ENCODE measurements at places on chromosomes 13 and 19.

- DNase-seq = no peak
Observed at GRCh38 chr19:2727640-2727944, 6.4 kb upstream of the DIRAS1 start.

GRCh38 chr13:95301968-95302393 is 730 bp upstream of the ABCC4 start:
- DNase-seq = no peak

- DNase-seq = no peak
Observed at GRCh38 chr13:74063533-74064100, 70.6 kb downstream of the KLF12 start.

GRCh38 chr19:12828494-12828893 is 5.9 kb downstream of the RTBDN start:
- DNase-seq = peak; percentile 16

DNA sequence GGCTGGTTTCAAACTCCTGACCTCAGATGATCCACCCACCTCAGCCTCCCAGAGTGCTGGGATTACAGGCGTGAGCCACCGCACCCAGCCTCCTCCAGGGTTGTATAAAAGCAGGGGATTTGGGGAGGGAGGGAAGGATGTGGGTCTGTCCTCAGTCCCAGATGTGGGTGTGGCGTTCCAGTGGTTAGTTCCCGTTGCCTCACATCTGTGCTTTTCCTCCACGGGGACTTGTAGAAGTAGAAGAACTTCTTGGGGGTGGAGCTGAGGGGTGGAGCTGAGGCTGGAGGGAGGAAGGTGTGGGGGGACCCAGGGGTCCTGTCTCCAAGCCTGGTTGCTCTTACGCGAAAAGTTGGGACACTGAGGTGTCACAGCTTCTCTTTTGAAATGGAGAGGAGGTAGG is 514 bp upstream of the MCEMP1 start:
- DNase-seq = no peak

DNA sequence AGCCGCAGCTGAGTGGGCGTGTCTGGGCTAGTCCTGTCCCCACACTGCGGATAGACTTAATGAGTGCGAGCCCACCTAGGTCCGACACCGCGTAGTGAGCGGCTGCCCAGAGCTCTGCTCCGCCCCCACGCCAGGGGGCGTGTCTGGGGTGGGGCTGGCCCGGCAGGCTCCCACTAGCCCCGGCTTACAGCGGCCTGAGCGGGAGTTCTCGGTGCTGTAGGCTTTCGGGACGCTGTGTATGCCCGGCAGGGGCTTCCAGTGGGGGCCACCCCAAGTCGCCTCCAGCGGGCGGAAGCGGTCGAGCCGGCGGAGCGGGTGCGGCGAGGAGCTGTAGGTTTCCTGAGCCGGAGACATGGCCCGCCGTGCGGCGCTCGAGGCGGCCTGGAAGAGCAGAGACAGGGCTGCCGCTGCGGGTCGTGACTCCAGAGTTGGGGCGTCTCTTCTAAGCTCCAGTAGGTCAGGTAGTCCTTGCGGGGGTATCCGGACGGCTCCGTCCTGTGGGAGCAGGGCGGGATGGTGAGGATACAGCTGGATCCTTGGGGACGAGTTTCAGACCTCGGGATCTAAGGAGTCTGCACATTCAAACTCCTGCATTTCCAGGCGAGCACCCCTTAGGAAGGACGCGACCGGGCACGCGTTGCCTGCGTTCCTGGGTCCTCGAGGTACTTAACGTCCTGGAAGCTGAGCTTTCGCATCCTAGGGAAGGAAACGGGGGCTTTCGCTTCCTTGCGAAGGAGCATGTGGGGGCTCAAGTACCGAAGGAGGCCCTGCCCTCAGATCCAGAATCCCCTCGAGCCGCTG is 1.2 kb downstream of the CGB7 start:
- DNase-seq = peak; percentile 70

- DNase-seq = no peak
Observed at GRCh38 chr13:66995203-66995611, 234.9 kb downstream of the PCDH9 start.

GRCh38 chr13:50942630-50943311 is 33.2 kb downstream of the RNASEH2B start:
- no peak for DNase-seq

GRCh38 chr13:45422731-45423292 is 4.6 kb upstream of the SLC25A30 start:
- DNase-seq = no peak

GRCh38 chr13:111973605-111974340 is 93.2 kb upstream of the SOX1 start:
- DNase-seq = no peak

GRCh38 chr19:13981021-13981420 is 25.1 kb downstream of the RFX1 start:
- DNase-seq = no peak

GRCh38 chr13:39864221-39864620 is 208.8 kb downstream of the COG6 start:
- DNase-seq = no peak

DNA sequence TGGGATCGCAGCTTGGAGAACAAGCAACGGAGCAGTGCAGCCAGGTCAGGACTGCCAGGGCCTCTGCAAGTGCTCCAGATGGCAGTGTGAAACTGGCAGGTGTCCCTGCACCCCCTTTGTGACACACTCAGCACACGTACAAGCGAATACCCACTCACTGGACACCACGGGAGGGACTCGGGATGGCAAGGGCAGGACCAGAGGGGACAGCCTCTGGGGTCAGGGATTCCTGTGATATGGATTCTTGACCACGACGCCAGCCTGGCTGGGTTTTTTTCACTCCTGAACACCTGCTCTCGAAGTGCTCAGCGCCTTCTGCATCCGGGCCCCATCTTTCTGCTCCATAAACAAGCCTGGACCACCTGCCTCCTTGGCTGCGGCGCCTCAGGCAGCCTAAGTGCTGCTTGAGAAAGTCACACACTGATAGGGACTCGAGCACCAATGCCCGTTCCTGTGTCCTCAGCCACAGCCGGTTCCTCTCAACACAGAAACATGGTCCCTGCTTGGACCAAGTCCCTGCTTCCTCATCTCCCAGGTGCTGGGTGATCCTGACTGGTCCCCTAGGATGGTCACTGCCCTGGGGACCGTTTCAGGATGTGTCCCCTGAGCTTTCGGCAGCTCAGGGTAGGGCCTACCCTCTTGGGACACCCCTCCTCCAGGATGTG is 22.0 kb downstream of the ELAVL1 start:
- no peak for DNase-seq

GRCh38 chr19:39494661-39495060 is 4.1 kb upstream of the DLL3 start:
- no peak for DNase-seq

- DNase-seq = no peak
Observed at GRCh38 chr19:16324384-16325160, at the start of gene KLF2. TSS of gene KLF2 (plus strand) at chr19:16324826. CDS start at chr19:16324924, 98 bp downstream.

GRCh38 chr13:66069570-66069969 is 1160.6 kb downstream of the PCDH9 start:
- no peak for DNase-seq

DNA sequence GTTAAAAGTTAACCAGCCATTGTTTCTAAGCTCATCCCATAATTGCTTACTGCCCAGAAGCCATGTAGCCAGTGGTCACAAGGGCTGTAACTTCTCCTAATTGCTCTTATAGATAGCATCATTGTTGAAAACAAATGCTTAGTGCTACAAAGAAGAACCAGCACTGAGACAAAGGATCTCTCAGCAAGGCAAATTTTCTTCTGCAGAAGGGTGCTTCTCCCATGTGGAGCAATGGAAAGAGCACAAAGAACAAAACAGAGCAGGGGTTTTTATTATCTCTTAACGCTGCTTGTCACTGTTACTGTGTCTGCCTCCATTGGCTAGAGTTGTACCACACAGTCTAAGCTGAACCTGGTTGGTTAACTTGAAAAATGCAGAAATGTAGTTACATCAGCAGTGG is 1036.8 kb downstream of the UQCRFS1 start:
- DNase-seq = no peak

GRCh38 chr13:35926859-35927530 is 204.2 kb downstream of the DCLK1 start:
- no peak for DNase-seq

GRCh38 chr13:44363631-44364344 is 9.8 kb upstream of the SERP2 start:
- no peak for DNase-seq

GRCh38 chr13:31846182-31846938 is 107.0 kb downstream of the RXFP2 start:
- DNase-seq = peak; percentile 98

DNA sequence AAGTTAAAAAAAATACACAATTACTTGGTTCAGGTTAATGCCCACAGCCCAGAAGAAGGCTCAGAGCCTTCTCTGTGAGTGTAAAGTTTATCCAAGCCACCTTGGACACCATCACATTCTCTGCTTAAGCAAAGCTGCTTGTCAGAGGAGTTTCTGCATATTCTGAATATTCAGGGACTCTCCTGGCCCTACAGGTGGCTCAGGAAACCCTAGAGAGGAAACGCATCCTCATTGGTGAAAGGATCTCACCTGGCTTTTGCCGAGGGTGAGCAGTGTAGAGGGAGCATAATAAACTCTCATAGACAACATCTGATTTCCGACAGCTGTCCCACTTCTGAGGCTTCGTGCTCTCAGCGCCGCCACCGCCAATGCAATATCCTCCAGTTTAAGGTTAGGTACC is 239.9 kb upstream of the TSHZ3 start:
- no peak for DNase-seq

DNA sequence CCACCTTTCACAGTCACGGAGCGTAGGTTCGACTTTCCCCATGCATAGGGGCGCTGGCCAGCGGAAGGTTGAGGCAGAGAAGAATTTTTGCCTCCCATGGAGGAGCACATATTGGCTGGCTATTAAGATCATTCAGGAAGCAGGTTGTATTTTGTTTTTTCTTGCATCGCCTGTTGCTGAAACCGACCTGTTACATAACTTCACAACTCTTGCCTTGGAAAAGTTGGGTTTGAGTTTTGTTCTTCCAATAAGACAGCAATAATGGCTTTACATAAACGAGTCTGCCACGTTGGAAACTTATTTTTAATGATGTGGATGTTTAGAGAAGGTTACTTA is 1.4 kb downstream of the UPF1 start:
- DNase-seq = no peak

GRCh38 chr13:53856573-53857195 is 828.1 kb downstream of the OLFM4 start:
- no peak for DNase-seq

GRCh38 chr13:99208845-99209527 is 8.3 kb downstream of the UBAC2 start:
- DNase-seq = no peak

- no peak for DNase-seq
Observed at GRCh38 chr13:43584751-43585150, 202.0 kb downstream of the ENOX1 start.

DNA sequence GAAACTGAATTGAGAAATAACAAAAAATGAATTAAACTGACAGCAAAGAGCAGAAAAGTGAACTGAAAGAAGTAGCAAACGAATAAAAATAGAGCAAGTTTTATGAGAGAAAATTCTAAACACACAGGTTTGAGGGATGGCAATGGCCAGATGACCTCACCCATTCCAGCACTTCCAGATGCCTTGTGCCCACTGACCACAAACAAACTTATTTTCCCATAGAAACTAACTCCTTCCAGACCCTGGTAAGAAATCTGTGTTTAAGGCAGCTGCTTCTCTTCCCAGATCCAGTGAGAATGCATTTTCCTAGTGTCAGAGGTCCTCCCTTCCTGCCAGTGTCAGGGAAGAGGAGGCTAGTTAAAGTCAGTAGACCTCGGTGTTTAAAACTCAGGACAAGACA is 51.7 kb downstream of the RXFP2 start:
- DNase-seq = no peak

- DNase-seq = no peak
Observed at GRCh38 chr13:43831088-43831487, 44.3 kb upstream of the ENOX1 start.

- DNase-seq = no peak
Observed at GRCh38 chr13:110263888-110264287, 43.1 kb downstream of the COL4A1 start.

DNA sequence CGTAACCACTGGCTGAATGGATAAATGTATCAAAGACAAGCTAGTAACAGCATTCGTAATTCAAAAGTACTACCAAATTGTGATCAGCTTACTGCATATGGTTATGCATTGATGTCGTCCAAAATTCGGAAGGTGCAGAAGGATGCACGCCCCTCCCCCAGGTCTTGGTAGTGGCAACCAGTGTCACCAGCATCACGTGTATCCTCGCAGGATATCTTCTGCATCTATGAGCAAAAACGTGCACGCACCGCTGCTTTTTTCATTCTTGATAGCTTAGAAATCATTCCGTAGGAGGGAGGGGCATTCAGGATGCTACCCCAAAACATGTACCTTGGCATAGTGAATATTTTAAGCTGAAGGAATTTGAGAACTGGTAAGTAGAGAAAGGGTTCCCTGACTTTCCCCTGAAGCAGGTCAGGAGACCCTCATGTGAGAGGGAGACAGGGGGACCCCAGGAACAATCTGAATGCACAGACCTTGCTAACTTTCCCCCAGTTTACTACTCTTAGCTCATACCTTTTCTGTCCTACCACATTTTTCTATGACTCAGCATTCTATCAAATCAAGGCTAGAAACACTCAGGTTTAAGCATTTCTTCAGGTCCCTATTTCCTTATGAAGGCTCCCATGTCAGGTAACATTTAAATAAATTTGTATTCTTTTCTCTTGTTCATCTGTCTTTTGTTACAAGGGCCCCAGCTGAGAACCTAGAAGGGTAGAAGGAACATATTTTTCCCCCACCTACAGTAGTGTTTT is 61.2 kb upstream of the TM9SF2 start:
- no peak for DNase-seq

GRCh38 chr19:4695224-4695731 is 25.1 kb upstream of the MYDGF start:
- no peak for DNase-seq

DNA sequence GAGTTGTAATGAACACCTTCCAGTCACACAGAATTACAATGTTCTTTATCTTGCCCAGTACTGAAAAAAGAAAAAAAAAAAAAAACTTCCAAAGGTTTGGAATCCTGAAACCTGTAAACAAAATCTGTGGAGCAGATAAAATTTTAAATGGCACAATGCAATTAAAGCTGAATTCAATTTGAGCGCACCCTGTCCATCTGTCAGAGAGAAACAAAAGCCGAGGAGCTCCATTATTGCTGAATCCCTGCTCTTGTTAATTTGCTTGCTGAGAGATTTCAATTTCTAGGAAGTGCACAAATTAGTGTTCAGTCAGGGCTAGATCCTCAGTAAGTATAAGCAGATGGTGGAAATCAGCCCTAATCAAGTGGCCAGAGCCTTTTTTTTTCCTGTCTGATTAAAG is 65.2 kb downstream of the DACH1 start:
- DNase-seq = peak; percentile 89

DNA sequence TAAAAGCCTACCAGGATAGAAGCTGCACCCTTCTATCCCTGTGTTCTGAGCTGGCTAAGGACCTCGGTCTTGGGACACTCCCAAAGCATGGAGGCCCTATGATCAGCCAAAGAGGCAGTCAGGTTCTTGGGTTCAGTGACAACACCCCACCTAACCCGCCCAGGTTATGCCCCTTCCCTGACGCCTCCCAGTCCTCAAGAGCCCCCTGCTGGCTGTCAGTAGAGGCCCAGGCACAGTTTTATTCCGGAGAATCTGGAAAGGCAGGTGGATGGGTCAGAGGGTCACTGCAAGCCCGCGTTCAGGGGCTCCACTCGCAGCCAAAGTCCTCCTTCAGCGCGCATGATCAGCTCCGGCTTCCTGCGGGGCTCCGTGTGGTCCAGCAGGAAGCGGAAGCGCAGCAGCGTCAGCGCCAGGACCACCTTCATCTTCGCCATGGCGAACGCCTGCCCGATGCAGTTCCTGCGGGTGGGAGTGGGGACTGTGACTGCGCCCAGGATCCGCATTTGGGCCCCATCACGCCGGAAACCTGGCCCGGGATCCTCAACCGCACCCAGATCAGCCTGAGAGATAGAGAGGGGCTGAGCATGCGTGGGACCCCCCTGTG is 22.3 kb downstream of the OR10H3 start:
- DNase-seq = no peak

Measured in NCI-H748 treated with DMSO at 0.1 percent for 48 hours (cell line).